Activated T-cell treated with anti-CD3 and anti-CD28 coated beads for 48 hours (primary cell): ENCODE measurements at places on chromosomes 6 and 20.

DNA sequence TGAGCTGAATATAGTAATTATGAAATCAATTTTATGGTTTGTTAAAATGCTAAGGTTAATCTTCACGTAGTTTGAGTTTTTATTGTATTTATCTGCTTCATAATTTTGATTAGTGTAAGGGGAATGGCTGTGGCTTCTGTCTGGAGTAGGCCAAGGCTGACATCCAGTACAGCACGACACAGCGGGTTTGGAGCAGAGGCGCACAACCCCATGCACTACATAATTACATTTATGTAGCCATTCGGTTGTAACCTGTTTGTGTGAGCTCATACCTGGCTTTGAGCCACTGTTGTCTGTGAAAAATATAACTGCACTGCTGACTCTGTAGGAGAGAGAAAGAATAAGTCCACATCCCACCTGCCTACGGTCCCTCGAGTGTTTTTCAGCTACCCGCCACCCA is 615.5 kb downstream of the EYS start:
- DNase-seq, result no peak

DNA sequence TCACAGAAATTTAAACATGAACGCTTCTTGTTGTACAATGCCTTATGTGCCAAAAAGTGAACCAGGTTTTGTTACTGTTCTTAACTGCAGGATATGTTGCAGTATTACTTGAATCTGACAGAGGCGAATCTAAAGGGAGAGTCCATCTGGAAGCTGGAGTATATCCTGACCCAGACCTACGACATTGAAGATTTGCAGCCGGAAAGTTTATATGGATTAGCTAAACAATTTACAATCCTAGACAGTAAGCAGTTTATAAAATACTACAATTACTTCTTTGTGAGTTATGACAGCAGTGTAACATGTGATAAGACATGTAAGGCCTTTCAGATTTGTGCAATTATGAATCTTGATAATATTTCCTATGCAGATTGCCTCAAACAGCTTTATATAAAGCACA is 19.9 kb downstream of the SMPDL3A start:
- DNase-seq, result no peak

GRCh38 chr6:137230547-137230946 is 11.4 kb upstream of the IFNGR1 start:
- no peak for DNase-seq

DNA sequence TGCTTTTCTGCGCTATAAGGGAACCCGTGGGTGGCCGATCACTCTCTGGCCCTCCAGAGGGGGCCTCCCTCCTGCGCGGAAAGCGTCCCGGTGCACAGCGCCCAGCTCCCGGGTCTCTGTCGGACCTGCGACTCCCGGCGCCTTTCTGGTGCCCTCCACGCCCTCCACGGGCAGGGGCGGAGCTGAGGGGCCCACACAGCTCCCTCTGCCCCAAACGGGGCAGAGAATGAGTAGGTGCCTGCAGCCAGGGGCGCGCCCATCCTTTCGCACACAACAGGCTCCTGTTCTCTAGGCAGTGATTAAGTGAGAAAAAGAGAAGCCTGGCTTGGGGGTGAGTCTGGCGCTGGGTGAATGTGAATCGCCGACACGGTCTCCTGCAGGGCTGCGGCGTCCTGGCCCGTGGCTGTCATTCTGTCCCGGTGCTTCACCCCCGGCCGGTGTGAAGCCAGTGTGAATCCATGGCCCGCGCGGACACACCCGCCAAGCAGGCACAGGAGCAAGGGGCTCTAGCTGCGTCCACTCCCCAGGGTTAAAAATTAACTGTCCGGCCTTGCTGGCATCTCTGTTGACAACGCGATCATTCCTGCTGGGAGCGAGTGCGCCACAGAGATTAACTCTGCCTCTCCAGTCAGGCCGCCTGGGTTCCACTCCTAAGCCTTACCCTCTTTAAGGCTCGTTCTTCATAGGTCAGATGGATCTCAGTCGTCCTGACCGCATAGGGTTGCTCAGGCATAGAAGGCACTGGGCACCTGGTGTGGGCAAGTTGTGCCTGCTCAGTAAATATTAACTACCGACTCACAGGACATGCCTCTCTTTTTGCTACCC is 88.8 kb downstream of the PCSK2 start:
- no peak for DNase-seq

DNA sequence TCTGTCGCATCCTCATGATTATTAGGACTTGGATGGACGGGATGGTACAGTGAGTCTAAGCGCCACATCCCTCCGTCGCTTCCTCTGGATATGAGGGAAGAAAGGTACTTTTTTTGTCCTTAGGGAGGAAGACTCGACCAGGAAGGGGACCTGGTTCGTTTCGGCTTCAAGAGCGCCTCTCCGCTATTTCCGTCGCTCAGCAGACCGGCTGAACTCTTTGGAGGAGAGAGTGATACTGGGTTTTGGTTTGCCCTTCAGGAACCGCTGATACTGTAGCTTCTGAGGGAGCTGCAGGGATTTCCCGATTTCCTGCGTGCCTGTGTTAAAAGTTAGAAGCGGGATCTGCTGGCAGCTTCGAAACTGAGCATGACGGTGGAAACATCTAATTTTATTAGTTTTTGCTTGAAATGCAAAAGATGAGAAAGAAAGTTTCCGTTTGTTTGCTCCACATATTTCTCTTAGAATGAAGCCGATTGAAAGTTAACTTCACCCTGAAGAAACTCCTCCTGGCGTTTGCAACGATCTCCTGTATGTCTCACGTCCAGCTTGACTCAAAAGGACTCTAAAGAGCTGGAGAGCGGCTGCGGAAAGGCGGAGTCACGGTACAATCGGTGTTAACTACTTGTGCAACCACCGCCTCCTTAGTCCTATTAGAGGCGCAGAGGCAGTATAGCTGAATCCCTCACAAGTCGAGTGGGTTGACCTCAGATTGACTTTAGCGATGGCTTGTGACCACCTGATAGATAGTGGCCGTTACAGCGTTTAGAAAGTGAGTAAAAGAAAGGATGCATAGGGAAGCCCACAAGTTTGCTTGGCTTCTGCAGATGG is 129.4 kb downstream of the TRIM27 start:
- no peak for DNase-seq

DNA sequence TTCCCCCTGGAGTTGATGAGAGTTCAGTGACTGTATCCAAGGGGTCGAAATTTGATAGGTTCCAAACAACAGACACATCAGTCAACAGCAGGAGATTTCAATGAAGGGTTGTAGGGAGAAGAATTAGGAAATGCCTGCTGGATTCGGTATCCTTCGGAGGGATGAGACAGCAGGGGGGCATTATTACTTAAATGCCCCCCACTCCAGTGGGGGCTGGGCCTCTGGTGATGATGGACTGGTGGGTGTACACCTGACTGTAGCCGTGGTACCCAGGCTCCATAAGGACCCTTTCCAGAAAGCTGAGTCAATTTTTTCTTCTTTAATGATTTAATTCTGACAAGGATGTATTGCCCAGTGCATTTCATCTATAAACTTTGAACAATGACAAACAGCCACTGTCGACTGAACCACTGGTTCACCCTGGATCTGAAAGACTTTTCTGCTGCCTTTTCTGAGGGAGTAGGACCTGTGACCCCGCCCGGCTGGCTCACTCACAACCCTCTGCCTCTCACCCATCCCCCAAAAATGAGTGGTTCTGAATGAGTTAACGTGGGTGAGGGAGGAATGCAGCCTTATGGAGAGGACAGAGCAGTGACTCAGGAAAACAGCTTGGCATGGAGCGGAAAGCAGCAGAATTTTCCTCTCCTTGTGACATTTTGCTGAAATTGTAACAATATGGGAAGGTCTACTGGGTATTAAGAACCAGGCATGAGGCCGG is 41.0 kb downstream of the ZMYND8 start:
- no peak for DNase-seq

- peak; percentile 42 for DNase-seq
These were observed 804 bp downstream of the ELOVL5 start for GRCh38 chr6:53347921-53348370.

DNA sequence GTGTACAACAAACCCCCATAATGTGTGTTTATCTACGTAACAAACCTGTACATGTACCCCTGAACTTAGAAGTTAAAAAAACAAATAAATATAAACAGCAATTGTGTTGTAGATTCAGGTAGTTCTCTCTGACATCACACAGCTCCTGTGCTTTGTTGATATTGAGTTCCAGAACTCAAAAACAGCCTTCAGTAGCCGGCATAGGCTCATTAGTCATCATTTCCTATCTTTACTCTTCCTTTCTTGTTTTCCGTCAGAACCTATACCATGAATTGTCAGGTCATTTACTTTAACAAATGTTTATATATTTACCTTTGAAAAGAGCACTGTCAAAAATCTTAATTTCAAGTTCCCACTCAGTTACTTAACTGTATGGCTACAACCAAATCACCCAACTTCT is 88.8 kb downstream of the ADTRP start:
- DNase-seq, result no peak

DNA sequence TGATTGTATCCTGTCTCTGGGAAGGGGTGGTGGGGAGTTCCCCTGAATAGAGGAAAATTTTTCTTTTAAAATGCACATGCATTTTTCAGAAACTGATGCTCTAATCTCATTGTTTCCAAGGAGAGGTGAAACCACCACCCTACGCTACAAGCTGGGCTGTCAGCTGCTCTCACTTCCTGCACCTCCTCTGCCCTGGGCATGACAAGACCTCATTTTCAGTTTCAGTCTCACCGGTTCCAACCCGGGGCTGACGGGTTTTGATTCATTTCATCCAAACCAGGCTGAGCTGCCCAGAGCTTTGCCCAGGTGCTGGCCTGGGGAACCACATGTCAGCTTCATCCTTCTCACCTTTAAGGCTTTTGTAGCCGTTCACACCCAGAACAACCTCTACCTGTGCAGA is 99.7 kb downstream of the EYA2 start:
- peak; percentile 61 for DNase-seq

DNA sequence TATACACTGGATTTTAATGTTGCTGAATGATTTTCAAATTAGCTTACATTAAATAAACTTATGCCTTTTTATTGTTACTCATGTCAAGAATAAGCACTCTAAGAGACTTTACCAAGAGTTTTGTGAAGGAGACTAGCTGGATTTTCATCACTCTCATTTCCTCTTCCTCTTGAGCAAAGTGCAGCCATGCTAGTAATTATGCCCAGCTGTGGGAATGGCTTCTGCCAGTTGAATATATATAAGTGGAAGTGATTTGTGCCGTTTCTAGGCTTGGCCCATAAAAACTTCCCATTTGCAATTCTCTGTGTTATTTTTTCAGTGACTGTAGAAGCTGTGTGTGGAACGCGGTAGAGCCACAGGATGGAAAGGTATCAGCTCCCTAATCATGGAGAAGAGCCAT is 255.8 kb downstream of the HDGFL1 start:
- DNase-seq, result no peak

GRCh38 chr20:32564440-32564839 is 20.7 kb downstream of the NOL4L start:
- no peak for DNase-seq

GRCh38 chr6:106370639-106371038 is 10.1 kb downstream of the CRYBG1 start:
- no peak for DNase-seq

GRCh38 chr20:5357946-5358345 is 41.2 kb upstream of the PROKR2 start:
- no peak for DNase-seq

DNA sequence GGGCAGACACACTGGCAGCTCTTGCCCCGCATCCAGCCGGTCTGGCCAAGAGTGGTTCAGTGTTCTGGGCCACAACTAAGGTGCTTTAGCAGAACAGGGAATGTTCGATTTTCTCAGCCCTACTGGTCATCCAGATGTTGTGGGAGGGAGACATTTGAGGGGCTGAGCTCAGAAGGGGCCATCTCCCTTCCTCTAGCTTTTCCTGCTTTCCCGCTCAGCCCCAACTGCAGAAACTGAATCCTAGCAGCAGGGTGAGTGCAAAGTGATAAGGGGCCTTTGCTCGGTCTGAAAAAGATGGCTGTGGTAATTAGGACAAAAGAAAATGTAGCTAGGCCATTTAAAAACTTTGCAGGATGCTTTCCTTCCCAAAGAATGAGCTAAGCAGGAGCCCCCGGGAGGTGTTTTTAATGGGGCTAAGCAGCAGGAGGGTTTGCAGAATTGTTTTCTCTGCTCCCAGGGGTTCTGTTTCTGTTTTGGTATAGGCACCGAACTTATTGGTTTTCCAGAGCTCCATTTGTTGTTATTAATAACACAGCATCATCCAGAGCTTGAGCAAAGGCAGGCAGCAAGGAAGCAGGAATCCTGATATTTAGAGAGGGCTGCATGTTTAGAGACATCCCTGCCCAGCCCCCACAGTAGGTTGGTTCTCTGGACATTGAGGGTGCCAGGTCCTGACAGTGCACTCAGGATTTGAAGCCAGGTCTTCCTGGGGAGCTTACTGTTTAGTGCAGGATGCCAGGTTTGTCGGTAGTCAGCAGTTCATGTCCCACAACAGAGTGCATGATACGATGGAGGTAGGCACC is 210.9 kb downstream of the SLC24A3 start:
- DNase-seq, result no peak

DNA sequence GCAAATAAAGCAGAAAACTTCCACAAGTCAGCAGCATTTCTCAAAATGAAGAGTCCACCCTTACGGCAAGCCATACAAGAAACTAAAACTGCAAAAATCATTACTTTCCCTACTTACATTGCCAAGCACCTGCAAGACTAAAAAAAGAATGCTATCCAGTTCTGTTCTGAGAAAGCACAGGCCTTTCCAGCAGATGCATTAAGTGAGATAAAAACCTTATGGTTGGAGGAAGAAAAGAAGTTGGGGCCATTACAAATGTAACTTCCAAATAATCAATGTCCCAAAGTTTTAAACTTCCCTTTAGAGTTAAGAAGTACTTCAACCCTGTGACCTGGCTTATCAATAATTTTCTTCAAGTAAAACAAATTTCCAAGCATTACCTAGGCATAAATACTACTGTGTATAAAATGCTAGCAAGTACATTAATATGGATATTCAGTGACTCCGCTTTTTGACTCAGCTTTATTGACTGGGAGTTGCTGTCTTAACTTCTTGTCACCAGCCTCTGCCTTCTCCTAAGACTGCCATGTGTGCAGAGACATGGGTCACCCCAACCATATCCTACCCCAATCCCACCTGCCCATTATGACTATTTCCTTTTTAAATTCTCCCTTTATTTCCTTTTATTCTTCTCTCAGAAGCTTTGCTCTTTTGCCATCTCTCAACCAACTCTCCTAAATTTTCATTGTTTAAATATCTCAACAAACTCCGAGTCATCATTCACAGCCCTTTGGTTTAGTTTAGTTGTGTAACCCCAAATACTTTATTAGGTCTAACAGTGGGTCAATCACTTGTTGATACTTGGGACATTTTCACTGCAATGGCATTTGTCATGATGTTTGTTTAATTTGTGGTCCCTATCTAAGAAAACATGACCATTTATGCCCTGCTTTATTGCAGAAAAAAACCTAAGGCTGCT is 49.7 kb downstream of the SLC22A23 start:
- DNase-seq, result no peak

DNA sequence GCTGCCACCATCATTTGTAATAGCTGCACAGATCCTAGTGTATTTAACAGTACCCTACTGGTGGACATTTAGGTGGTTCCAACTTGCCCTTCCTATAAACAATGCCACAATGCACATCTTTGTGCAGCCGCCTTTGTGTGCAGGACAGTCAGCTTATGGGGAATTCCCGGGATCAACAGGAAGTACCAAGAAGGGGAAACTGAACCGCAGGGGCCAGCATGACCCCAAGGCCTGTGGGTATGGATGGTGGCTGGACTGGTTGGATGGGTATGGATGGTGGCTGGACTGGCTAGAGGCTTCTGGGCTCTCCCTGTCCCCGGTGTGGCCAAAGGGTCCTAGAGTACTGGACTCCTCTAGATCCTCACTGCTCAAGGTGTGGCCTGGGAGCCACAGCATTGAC is 46.7 kb downstream of the CEBPB start:
- DNase-seq, result no peak

- no peak for DNase-seq
These were observed 73.1 kb upstream of the TNFAIP3 start for GRCh38 chr6:137793805-137794515.

- no peak for DNase-seq
These were observed 69.1 kb downstream of the RNF217 start for GRCh38 chr6:125031385-125031784.
